ENCODE measurements at places on chromosomes 11 and 22. TPM values are rescaled to one million over a fixed set of nuclear protein-coding genes. Genes with fewer than 3 reads are reported as not detected.

GRCh38 chr11:79087961-79088318 is 352.9 kb downstream of the TENM4 start:
- no peak for DNase-seq

- DNase-seq, result no peak
Measured at GRCh38 chr11:119185981-119186634, 833 bp downstream of the NHERF4 start.

- no peak for DNase-seq
Measured at GRCh38 chr11:70161043-70161625, 42.0 kb upstream of the FADD start.

DNA sequence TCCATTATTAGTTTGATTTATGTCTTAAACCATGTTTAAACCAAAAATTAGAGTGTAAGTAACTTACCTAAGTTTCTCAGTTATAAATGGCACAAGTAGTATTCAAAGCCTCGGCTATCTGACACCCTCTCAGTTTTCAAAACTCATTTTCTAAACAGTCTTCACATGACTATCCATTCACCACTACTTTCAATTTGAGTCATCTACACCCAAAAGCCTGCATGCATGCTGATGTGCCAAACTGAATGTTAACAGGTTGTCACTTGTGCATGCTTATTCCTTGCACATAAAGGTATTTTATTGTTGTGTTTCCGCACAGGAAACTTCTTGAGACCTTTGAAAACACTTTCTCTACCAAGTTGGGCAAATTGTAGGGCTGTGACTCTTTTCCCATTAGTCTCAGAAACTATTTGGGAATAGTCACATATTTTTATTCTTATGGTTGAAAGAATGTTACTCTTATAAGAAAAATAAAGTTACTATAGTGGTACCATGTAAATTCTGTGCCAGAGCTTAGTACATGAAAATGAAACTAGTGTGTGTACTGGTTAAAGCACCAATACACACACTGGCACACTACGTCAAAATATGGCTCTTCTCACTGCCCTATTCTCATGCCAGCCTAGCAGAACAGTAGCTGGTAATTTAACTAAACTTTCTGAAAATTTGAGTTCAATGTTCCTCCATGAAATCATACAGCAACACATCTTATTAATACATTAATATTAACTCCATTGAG is 2.2 kb upstream of the OR51E2 start:
- DNase-seq, result no peak

Gene LMO2
- 0.13 TPM for total RNA-seq

Gene APOA5
- not detected for total RNA-seq

Gene CNTF
- total RNA-seq, result 3.4 TPM
